CD4-positive, alpha-beta T cell treated with Interleukin-4 for 4 hours (primary cell): ENCODE measurements at places on chromosomes 2 and 18.
A peak's percentile ranks its signal among the peaks of the same experiment; 100 is the strongest.

DNA sequence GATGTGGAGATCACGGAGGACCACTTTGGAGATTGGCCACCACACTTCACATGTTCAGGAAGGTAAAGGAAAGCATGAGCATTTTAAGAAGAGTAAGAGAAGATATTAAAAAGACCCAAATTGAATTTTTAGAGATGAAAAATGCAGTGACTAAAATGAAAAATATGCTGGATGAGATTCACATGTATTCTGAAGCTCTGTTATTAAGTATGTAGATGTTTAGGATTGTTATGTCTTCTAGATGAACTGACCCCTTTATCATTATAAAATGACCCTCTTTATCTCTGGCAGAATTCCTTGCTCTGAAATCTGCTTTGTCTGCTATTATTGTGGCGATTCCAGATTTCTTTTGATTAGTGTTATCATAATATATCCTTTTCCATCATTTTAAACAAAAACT lies 36.0 kb upstream of the DYNC2LI1 start:
- DNase-seq = no peak

GRCh38 chr2:16687222-16687621 lies 21.6 kb upstream of the CYRIA start:
- no peak for DNase-seq

DNA sequence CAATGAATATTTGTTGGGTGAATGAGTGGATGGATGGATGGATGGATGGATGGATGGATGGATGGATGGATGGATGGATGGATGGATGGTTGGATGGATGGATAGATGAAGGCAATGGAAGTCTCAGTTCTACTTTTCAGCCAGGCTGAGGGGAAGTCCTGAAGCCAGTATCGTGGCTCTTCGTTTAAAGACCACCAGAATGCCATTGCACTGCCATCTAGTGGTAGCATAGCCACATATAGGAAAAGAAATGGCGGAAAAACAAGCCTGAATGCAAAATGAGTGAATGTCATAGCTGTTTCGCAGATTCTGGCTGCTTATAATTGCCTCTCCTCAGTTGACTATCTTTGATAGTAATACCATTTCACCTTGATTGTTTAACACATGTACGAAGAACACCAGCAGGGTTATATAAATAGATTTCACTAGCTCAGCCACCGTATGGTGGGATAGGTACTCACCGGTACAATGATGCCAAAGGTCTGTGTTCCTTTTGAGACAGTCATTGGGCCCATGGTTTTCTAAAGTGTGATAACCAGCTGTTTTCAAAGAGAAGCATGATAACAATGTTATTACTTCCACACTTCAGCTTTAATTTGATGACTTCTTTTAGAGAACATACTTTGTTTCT lies 62.3 kb upstream of the GREB1L start:
- DNase-seq = peak; percentile 54

GRCh38 chr2:190858817-190859216 lies 21.8 kb upstream of the GLS start:
- DNase-seq = no peak

GRCh38 chr2:151334082-151334815 lies 23.1 kb upstream of the TNFAIP6 start:
- DNase-seq = no peak
